ENCODE measurements at places on chromosomes 7 and 10.

DNA sequence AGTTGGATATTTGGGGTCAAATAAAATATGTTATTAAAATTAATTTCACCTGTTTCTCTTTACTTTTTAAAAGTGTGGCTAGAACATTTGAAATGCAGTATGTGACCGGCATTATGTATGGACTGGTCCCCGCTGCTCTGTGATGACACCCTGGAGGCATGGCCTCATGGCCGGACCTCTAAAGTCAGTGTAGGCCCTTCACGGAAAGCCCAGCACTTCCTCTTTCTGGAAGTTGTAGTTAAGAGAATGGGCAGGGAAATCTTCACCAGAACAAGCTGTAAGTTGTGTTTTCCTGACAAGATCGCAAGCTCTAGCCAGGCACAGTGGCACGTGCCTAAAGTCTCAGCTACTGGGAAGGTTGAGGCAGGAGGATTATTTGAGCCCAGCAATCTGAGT lies 38.3 kb upstream of the SRGN start:
- peaks cover 2% of the 10 kb centered on the region for H3K36me3 ChIP-seq
- H3K27me3 ChIP-seq, result no peaks in the 10 kb centered on the region
- no peak for DNase-seq
- H3K27ac ChIP-seq, result peak overlapping the region; percentile 30
- H3K4me3 ChIP-seq, result no peak overlapping the region

GRCh38 chr10:3660753-3661152 lies 124.3 kb downstream of the KLF6 start:
- no peak for DNase-seq
- no peaks in the 10 kb centered on the region for H3K36me3 ChIP-seq
- peaks cover 9% of the 10 kb centered on the region for H3K4me1 ChIP-seq
- H3K27me3 ChIP-seq, result peaks cover 6% of the 10 kb centered on the region
- no peak overlapping the region for H3K27ac ChIP-seq
- no peak overlapping the region for H3K4me3 ChIP-seq

GRCh38 chr10:88062385-88062784 lies 199.0 kb downstream of the PTEN start:
- H3K36me3 ChIP-seq, result peaks cover 9% of the 10 kb centered on the region
- no peaks in the 10 kb centered on the region for H3K27me3 ChIP-seq
- H3K4me3 ChIP-seq, result no peak overlapping the region
- H3K27ac ChIP-seq, result no peak overlapping the region

DNA sequence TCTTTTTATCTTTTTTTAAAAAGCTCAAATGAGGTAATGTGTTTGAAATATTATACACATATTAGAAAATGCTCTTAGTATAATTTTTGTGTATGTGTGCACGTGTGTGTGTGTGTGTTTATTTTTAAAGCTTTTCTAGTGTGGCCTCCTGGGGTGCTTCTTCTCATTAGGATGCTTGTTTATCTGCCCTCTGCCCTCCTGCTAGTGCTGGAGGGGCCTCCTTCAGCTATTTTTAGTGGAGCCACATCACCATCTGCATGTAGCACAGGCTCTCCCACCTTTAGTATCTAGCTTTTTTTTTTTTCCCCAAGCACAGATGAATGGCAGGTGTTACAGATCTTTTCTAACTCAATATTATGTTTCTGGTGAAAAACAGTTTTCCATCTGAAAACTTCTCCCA lies 155.7 kb upstream of the TMEM229A start:
- no peak overlapping the region for H3K27ac ChIP-seq
- no peak overlapping the region for H3K4me3 ChIP-seq
- no peaks in the 10 kb centered on the region for H3K27me3 ChIP-seq
- no peaks in the 10 kb centered on the region for H3K36me3 ChIP-seq
- DNase-seq, result no peak
- no peaks in the 10 kb centered on the region for H3K4me1 ChIP-seq

GRCh38 chr7:83879063-83879462 lies 230.1 kb upstream of the SEMA3E start:
- H3K36me3 ChIP-seq, result no peaks in the 10 kb centered on the region
- no peak overlapping the region for H3K27ac ChIP-seq
- H3K27me3 ChIP-seq, result no peaks in the 10 kb centered on the region
- DNase-seq, result no peak

DNA sequence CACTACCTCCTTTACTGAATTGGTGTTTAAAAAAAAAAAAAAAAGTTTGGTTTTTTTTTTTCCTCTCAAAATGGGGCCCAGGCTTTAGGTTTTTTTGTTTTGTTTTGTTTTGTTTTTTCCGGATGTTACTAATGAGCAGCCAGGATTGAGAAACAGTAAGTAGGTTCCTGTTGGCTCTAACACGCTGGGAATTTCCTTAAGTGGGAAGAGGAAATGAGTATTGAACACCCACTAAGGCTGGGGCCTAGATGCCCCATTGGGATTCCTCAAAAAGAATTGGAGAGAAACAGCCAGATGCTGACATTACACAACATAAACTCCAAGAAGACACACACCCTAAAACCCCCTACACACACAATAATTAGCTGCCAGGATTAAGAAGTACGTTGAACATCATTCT lies 102.2 kb upstream of the NANOS1 start:
- H3K4me1 ChIP-seq, result peaks cover 10% of the 10 kb centered on the region
- no peak overlapping the region for H3K27ac ChIP-seq

DNA sequence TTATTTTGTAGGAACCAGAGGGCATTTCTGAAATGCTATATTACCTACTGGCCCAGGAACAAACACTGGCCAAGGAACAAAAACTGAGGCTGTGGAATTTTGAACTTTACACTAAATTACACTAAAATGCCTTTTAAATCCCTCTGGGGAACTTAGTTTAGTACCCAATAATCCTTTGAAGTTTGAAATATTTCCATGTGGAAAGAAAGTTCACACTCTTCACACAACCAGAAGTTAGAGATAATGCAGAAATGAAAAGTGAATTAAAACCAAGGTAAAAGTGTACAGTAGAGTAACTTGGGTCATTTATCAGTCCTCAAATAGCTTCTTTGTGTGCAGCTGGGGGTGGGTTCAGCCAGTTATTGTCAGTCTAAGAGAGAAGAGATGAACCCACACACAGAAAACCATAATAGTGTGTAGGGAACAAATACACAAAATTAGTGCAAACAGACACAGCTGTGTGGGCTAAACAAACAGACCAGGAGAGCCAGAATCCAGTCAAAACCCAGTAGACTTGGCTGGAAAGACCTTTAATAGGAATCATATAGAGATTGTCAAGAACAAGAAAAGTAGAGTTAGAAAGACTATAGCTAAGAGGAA lies 46.5 kb upstream of the DGKI start:
- H3K36me3 ChIP-seq, result peaks cover 30% of the 10 kb centered on the region
- no peak overlapping the region for H3K27ac ChIP-seq
- no peak for DNase-seq
- H3K4me1 ChIP-seq, result peaks cover 15% of the 10 kb centered on the region
- no peaks in the 10 kb centered on the region for H3K27me3 ChIP-seq

DNA sequence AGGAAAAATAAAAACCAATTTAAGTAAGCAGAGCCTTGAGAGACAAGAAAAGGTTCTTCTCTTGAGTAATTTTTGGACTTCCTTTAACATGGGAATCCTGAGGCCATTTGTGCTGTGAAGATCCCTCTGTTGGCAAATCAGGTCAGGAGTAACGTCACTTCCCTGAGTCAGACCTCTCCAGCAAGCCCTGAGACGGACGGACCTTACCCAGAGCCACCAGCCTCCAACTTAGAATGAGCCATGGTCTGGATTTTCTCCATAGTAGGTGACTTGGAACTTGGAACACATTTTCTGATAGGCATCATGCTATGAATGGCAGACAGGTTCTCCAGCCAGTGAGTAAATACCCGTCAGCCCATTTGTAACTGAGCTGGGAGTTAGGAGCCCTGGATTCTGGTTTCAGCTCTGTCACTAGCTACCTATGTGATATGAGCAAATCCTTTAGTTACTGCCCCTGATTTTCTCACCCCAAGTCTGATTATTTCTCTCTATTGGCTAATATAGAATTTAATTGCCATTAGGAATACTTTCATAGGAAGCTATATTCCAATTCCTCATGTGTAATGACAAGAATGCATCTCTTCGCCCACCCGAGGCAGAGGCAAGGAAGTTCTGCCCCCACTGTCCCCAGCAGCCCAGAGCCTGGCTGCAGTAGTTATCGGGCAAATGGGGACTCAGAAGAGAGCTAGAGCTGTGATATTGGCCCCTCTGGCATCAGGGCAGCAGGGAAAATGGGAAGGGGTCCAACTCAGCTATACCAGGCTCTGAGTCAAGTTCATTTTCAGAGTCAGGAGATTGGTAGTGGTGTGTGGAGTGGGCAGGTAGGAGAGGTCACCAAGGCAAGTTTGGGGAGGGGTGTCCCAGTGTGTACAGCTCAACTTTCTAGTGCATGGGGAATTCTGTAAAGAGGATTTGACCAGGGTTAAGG lies 153.7 kb upstream of the AGK start:
- H3K4me3 ChIP-seq, result no peak overlapping the region
- H3K27ac ChIP-seq, result no peak overlapping the region
- no peaks in the 10 kb centered on the region for H3K27me3 ChIP-seq
- H3K36me3 ChIP-seq, result no peaks in the 10 kb centered on the region

DNA sequence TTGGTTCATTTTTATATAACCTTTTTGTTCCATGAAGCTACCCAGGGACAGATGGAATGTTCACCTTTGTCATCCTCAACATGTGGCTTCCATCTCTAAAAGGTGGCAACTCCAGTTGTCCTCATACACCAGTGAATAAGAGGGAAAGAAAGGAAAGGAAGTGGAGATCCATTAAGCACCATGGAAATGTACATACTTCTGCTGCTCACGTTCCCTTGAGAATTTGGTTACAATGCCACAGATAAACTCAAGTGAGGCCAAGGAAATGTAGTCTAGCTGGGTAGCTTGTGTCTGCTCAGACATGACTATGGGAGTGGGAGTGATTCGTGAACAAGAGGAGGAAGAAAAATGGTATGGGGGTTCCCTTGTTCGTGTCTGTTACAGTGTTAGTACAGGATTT lies 237.1 kb upstream of the FAM3C start:
- H3K36me3 ChIP-seq, result no peaks in the 10 kb centered on the region
- H3K27ac ChIP-seq, result no peak overlapping the region
- H3K4me3 ChIP-seq, result no peak overlapping the region
- DNase-seq, result no peak
- H3K4me1 ChIP-seq, result no peaks in the 10 kb centered on the region
- no peaks in the 10 kb centered on the region for H3K27me3 ChIP-seq

DNA sequence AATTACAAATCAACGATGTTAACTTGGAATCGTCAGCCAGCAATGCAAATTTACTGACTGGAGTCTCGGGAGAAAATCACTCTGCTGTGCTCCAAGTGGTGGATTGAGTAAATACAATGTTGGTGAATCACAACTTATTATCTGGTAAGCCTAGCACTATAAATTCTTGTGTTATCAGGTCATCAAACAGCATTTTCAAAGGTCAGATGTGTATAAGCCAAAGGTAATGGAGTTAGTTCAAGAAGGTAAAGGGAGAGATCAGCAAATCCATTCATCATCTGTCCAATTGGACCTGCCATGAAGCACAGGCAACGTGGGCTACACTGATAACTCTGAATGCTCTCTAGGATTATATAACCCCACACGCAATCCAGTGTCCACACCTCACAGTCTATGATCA lies 13.9 kb downstream of the CUBN start:
- no peaks in the 10 kb centered on the region for H3K36me3 ChIP-seq
- no peaks in the 10 kb centered on the region for H3K27me3 ChIP-seq
- H3K27ac ChIP-seq, result no peak overlapping the region
- H3K4me3 ChIP-seq, result no peak overlapping the region

DNA sequence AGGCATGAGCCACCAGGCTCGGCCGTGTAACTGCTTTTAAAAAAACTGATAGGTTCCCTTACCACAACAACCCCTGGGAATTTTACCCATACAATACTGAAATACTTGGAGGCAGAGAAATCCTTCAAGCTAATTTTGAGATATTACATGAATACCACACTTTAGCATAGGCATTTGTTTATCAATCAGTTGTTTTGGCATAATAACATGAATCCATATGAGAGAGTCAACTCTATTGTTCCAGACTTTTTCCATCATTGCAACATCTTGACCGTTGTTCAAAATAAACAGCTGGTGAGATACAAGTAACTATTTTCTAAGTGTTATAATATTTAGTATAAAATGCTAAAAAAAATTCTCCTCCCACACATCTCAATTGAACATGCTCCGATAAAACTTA lies 36.8 kb downstream of the LAMB4 start:
- H3K4me1 ChIP-seq, result no peaks in the 10 kb centered on the region
- no peak for DNase-seq
- H3K36me3 ChIP-seq, result no peaks in the 10 kb centered on the region
- peaks cover 9% of the 10 kb centered on the region for H3K27me3 ChIP-seq

- no peak overlapping the region for H3K4me3 ChIP-seq
- H3K27me3 ChIP-seq, result no peaks in the 10 kb centered on the region
These were observed 160.0 kb downstream of the PDE1C start for GRCh38 chr7:31910191-31910590.

DNA sequence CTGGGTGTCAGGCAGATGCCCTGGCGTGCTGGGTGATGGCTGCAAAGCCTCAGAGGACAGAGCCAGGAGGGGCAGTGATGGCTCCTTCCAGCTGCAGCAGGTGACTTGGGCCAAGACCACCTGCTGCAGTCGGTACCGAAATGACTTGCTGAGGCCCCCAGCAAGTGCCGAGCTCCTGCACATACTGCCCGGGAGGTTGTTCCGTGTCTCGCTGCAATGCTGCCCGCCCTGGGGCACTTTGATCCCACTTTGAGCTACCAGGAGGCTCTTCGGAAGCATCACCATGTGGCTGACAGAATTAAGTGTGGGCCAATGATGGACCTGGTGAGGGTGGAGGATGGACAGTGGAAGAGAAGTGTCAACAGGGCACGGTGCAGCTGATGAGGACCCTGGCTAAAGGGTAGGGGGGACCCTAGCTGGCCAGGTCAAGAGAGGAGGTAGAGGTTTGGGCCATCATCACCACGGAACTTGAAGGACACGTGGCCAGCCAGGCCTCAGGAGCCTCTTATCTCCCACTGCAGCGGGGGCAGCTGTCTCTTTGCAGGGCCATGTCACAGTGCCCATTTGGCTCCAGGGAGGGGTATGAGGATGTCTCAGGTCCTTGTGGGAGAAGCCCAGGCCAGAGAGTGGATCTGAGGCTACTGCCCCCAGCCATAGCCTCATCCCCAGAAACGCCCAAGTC lies 51.1 kb upstream of the NANOS1 start:
- no peak for DNase-seq
- H3K27ac ChIP-seq, result no peak overlapping the region
- H3K27me3 ChIP-seq, result peaks cover 5% of the 10 kb centered on the region

GRCh38 chr10:72162978-72163377 lies 52.8 kb upstream of the ANAPC16 start:
- H3K36me3 ChIP-seq, result peaks cover 40% of the 10 kb centered on the region
- H3K27me3 ChIP-seq, result no peaks in the 10 kb centered on the region
- no peak for DNase-seq
- H3K4me1 ChIP-seq, result peaks cover 21% of the 10 kb centered on the region

DNA sequence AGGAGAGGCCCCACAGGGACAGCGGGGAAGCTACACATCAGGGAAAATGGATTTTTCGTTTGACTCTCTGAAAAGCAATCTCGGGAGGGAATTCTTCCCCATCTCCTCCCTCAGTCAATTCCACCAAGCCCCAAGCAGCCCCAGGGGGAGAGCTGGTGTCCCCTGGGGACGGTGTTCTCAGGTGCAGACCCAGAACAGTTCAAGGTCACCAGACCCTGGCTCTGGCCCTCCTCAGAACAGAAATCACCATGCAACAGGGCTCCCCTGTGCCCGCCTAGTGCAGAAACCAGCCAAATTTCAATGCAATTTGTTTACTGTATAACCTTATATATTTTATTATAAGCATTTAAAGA lies 34.1 kb downstream of the GSDME start:
- H3K4me1 ChIP-seq, result peaks cover 25% of the 10 kb centered on the region
- H3K27me3 ChIP-seq, result peaks cover 7% of the 10 kb centered on the region
- H3K36me3 ChIP-seq, result no peaks in the 10 kb centered on the region
- no peak for DNase-seq

Measured in activated CD8-positive, alpha-beta T cell treated with anti-CD3 and anti-CD28 coated beads, Interleukin-2, amount 10 ng/mL, durations not matched to agents 7 days and 5 days (primary cell).